HT1080 (cell line): ENCODE measurements at places on chromosomes 11 and 22.

- peak; percentile 49 for DNase-seq
These were observed 10.0 kb downstream of the RPL3 start for GRCh38 chr22:39309364-39309861.

GRCh38 chr11:117857734-117858414 is 18.6 kb downstream of the FXYD6 start:
- DNase-seq, result no peak

GRCh38 chr11:92784331-92784730 is 185.1 kb upstream of the MTNR1B start:
- no peak for DNase-seq

DNA sequence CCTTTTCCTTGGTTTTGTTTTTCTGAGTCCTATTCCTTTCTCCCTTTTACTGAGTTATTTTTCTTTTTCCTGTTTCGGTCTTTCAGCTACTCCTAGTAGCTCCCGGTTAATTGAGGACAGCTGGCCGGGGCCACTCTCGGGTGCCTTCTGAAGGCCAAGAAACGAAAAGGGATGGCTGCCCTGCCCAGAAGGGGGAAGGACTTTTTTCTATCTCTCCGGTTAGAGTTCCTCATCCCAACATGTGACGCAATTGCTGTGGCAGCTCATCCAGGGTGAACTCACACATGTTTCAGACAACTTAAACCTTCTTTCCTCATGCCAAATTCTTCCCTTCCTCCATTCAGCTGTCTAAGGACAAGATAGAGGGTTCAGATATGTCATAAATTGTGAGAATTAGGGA is 83.6 kb downstream of the PIWIL4 start:
- DNase-seq, result no peak

DNA sequence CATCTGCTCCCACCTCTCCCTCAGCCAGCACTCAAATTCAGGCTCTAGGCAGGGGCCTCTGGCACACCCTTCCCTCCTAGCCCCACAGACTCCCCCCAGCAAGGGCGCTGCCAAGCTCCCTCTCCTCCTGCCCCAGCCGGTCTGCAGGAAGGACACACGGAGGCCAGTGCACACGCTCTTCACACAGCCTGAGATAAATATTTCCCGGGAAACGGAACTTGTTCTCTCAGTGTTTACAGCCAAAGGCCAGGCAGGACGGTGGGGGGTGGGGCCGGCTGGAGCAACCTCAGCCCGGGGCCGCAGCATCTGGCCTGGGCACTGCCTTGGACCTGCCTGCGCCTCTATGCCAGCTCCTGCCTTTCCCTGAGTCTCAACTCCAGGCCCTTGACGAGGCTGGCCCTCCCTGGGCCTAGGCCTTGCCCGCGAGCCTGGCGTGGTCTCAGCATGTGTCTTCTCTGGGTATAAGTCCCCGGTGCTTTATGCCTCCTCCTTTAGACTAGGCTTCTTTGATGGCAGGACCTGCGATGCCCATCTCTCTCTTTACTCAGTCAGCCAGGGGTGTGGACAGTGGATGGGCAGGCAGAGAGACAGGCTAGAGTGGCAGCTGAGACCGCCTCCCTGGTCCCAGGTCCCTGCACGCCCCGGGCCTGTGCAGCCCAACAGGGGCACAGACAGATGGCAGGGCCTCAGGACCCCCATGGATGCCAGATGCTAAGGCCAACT is 48.4 kb downstream of the PDE2A start:
- no peak for DNase-seq

GRCh38 chr22:39820256-39820655 is 73.3 kb downstream of the ENTHD1 start:
- DNase-seq, result peak; percentile 81

GRCh38 chr11:65414776-65415498 is 7.7 kb upstream of the NEAT1 start:
- DNase-seq, result no peak

GRCh38 chr11:15499674-15500073 is 385.0 kb downstream of the INSC start:
- DNase-seq, result no peak
